ENCODE measurements at places on chromosomes 4 and X. TPM values are rescaled to one million over a fixed set of nuclear protein-coding genes. Genes with fewer than 3 reads are reported as not detected.

- DNase-seq, result peak; percentile 52
Observed at GRCh38 chrX:118727686-118728339, 407 bp downstream of the IL13RA1 start.

DNA sequence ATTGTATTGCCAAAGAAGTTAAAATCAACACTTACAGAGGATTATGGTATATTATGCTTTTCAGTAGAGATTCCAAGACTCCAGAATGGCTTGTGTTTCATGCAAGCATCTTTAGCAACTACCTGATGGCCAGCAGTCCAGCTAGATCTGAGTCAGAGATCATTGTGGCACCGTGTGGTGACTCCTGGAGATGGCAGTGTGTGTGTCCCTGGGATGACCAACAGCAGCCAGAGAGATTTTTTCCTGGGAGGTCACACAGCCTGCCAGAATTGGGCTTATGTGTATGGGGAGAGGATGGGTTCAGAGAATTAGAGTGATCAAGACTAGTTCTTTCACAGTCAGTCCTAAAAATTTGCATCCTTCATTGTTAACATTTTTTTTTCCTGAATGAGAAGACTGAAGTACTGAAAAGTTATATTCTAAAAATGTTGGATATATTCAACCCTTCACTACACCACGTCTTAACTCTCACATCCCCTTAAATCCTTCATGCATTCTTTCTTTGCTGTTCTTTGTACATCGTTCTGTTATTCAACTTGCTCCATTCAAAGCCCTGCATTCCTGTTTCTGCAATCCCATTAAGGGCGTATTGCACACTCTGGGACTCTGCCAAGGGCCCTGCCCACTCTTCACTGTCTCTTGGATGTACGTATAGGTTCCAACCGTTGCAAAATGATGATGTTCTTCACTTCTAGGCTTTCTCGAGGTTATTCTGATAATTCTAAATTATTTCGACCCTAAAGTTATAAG is 12.4 kb downstream of the TENM3 start:
- DNase-seq, result no peak

Gene IL21
- not detected for total RNA-seq

DNA sequence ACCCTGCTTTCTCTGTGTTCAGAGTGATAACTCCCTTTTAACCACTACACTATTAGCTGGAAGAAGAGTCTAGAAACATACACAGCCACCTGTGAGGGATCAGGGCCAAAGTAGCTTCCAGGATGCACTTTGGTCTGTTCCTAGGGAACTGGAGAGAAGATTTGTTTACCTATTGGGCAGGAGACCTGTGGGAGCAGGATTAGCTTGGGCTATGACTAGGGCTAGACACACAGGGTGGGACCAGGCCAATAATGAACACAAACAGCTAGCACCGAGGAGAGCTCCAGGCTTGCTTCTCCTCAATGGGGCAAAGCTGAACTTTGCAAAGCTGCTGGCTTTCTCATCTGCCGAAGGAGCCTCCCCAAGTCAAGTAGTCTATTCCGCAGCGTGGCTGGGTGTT is 24.4 kb upstream of the MAP7D3 start:
- DNase-seq, result no peak

DNA sequence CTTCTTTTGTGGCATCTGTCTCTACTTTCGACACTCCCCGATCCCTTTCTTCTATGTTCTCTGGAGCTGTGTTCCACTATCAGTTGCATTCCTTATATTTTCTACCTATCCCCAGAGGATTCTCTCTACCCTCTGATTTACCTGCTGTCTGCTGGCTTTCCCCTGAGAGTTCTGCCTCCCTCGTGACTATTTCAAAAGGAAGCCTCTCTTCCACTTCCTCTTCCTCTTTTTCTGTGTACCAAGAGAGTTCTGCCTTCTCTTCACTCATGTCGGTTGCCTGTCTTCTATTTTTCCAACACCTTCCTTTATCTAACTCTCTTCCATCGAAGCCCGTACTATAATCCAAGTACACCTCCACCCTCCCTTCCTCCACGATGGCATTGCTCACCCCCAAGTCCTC is 631.7 kb downstream of the SMARCA1 start:
- no peak for DNase-seq

- DNase-seq, result no peak
Observed at GRCh38 chrX:123525123-123525725, 207.6 kb downstream of the THOC2 start.

Gene BEND4
- total RNA-seq, result not detected

GRCh38 chr4:5032813-5033212 is 13.6 kb upstream of the CYTL1 start:
- DNase-seq, result no peak

Measured in thyroid gland (tissue), 4 donors.